Caudate nucleus (tissue), 63 donors: ENCODE measurements at places on chromosomes 5 and 9.

DNA sequence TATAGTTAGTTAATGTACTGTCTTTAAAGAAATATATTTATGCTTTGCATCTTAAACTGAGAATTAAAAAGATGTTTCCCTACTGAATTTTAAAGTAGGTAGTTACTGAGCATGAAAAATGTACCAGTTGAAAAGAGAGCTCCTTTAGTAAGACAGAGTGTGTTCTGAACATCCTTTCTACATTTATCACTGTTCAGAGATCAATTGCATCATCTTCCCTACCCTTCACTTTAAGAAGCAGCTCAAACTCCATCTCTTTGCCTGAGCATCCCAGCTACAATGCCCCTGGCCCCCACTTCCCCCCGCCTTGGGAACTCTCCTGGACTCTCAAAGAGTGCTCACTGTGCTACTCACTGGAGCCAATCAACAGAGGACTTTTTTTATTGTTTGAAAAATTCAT, 164.7 kb downstream of the GNAQ start:
- DNase-seq, result no peak

GRCh38 chr5:64628901-64629300, 61.4 kb upstream of the SHISAL2B start:
- no peak for DNase-seq

GRCh38 chr5:92713826-92714225, 867.2 kb downstream of the NR2F1-AS1 start:
- no peak for DNase-seq

- no peak for DNase-seq
Measured at GRCh38 chr5:141437221-141437620, 6.9 kb downstream of the PCDHGA12 start.
